Mucosa of descending colon (tissue), 3 donors: ENCODE measurements at places on chromosomes 4 and X. TPM values are rescaled to one million over a fixed set of nuclear protein-coding genes. Genes with fewer than 3 reads are reported as not detected.

GRCh38 chr4:40185830-40186664, 10.8 kb upstream of the RHOH start:
- DNase-seq, result no peak

DNA sequence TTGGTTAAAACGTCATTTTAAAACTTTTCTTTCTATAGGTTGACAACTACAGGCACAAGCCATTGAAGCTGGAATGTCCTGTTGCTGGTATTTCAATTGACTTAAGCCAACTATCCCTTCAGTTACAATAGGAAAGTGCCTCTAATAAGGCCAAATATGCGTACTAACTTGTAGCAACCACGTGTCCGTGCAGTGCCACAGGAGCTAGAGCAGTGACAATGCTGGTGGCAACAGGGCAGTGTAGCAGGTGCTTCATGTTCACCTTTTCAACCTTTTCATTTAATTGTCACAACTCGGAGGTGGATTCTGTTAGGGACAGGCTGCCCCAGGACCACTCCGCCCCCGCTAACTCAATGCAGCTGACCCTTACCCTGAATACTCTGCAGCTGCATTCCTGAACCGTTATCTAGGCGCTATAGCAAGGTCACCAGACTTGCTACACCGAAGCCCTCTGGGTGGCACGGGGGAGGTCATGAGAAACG, 37.7 kb downstream of the ERVMER34-1 start:
- no peak for DNase-seq

DNA sequence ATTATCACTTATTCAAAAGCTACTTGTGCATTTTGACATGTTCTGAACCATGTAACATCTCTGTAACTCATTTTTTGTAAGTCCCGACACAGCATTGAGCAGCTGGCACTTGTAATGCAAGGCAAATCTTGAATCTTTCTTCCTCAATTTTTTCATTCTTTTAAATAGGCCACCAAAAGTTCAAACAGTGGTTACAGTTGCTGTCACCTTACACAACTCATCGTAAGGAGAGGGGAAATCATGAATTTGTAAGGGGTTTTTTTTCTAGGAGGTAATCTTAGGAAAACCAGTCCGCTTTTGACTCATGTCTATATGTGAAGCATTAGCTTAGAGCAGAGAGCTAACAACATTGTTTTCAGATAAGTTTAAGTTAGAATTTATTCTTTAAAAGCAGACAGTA, 124.5 kb downstream of the PDLIM5 start:
- DNase-seq, result no peak

- DNase-seq, result no peak
These were observed 24.2 kb downstream of the TRO start for GRCh38 chrX:54944816-54945215.

- DNase-seq, result no peak
These were observed 7.9 kb upstream of the GNRHR start for GRCh38 chr4:67762086-67762485.

- no peak for DNase-seq
These were observed 12.5 kb upstream of the ART3 start for GRCh38 chr4:76061982-76062381.

- DNase-seq, result no peak
These were observed 37.0 kb upstream of the CLNK start for GRCh38 chr4:10721616-10722015.

- DNase-seq, result no peak
These were observed 48.7 kb upstream of the SLC4A4 start for GRCh38 chr4:71290074-71290473.

- no peak for DNase-seq
These were observed 13.6 kb downstream of the SMIM10L2A start for GRCh38 chrX:135435139-135435922.

- no peak for DNase-seq
These were observed 5.3 kb upstream of the CHRNA9 start for GRCh38 chr4:40329805-40330204.

DNA sequence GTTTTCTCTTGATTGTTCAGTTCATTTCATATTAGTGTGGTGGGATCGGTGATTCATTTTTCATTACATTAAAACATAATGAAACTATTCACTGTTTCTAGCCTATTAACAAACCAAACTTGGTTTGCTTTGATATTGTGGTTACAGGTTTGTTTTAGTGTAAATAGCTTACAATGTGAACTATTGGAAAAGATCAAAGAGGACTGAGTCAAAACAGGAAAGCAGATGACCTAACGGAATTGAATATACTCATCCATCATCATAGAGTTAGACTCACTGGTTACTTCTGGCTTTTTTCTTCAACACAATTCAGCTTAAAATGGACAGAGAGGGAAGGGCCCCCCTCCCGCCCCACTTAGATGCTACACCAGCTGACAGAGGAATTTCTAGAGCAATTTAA, 616.2 kb upstream of the AADAT start:
- no peak for DNase-seq

IL3RA gene
- total RNA-seq, result 11.6 TPM

CPE gene
- 26.3 TPM for total RNA-seq

PTTG2 gene
- total RNA-seq, result 2.5 TPM

SPANXA2 gene
- not detected for total RNA-seq

LSM6 gene
- 22.2 TPM for total RNA-seq

C4orf36 gene
- 0.96 TPM for total RNA-seq
